ENCODE measurements at places on chromosomes 5 and 9. TPM values are rescaled to one million over a fixed set of nuclear protein-coding genes. Genes with fewer than 3 reads are reported as not detected.

PIP5K1B gene
- total RNA-seq: 71.9 TPM

- no peak for DNase-seq
Measured at GRCh38 chr5:176535101-176535663, 2.0 kb downstream of the RNF44 start.

- DNase-seq: no peak
Measured at GRCh38 chr5:171306166-171306565, 2.9 kb upstream of the TLX3 start.

DNA sequence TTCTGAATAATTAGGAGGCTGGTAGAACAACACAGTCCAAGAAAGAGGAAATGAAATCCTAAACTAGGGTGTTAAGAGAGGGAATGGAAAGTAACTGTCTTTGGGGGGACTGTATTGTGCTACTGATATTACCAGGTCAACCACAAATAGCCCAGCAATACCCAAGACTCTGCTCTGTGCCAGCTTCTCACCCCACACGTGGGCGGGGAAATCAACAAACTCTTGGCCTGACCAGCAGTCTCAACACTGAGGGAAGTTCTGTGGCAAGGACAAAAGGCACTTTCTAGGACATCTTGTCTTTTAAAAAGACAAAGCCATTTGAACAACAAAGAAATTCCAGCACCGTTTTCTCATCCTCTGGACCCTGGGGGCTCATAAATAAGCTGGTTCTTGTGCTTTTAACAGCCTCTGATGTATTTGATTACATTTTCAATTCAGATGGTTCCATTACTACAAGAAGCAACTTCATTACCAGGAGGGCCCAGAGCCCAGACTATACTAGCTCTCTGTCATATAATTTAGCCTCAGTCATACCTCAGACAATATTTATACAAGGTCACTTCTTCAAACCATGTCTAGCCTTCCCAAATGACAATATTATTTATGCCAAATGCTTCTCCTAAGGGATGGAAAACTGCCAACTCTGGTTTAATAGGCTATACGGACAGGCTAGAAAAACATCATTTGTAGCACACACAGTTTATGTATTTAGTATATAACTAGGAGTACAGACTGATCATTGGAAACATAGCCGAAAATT lies 297.8 kb downstream of the CWC27 start:
- DNase-seq: no peak

GRCh38 chr5:132309679-132310078 lies 15.5 kb downstream of the SLC22A4 start:
- DNase-seq: no peak

TAF11L10 gene
- total RNA-seq: not detected

ARID3C gene
- not detected for total RNA-seq

GPX3 gene
- total RNA-seq: 744 TPM

- no peak for DNase-seq
Measured at GRCh38 chr5:175683231-175683630, 25.4 kb downstream of the HRH2 start.

MARVELD2 gene
- 0.96 TPM for total RNA-seq

GRCh38 chr5:113984928-113985327 lies 376.9 kb upstream of the KCNN2 start:
- DNase-seq: no peak

DNA sequence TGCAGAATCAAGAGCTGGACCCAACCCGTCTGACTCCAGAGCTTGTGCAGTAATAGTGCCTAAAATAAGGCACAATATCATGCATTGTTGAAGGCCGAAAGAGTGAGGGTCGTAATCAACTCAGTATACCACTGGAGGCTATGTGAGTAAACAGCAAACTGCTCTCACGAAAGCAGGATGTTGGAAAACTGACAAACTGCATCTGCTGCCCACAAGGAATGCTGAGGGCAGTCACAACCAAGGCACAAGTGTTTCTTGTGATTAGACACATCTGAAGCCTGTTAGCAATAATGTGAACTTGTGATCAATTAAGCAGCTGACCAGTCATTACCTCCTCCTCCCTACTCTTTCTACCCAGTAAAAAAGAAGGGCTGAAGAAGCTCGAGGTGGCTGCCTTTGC lies 48.8 kb downstream of the TRPM3 start:
- DNase-seq: no peak

DNA sequence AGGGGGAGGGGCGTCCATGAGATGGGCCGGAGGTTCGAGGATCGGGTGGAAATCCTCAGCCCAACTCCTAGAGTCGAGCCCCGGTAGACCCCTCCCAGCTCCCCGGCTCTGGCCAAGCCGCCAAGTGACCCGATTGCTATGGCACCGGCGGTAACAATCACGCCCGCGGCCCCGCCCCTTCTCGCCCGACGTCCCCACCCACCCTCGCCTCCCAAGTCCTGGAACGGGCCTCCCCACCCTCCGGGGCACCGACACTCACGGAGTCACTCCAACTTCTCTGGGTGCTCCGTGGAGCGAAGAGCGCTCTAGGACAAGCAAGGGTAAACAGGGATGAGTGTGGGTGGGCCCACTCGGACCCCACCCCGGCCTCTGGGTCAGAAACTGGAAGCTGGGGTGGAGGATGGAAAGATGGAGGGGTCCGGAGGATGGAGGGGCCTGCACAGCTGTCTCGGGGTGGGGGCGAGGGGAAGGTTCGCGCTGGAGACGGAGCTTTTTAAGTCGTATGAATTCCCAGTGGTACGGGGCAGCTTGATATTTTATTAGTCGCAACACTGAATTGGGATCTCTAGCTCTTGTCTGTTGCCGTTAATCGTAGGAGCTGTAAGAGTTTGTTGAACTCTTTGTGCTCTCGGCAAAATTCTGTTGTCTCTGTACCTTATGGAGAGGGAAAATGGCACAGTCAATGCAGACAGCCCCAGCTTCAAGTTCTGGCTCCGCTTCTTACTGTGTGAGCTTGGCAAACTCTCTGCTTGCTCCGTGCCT lies at the start of gene SPACA9:
TSS of gene SPACA9 (plus strand) at position 204 of the 762 bp plus-strand sequence. CDS start 5,050 bp downstream, outside the sequence.
- DNase-seq: peak; percentile 74

SPINK7 gene
- not detected for total RNA-seq

CD274 gene
- total RNA-seq: 14.7 TPM

DNA sequence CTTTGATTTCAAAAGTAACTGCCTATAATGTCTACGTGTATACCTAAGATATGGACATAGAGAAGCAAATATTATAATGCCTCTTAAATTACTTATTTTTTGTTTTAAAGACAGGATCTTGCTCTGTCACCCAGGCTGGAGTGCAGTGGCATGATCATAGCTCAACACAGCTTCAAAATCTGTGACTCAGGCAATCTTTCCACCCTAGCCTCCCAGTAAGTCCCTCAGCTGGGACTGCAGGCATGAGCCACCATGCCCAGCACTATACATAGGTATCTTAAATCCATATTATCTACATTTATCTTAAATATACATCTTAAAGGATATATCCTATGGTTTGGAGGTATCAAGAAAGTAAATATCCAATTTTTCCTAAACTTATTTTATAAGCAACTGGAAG lies 261.2 kb downstream of the ARL15 start:
- DNase-seq: no peak

ADAMTS2 gene
- 4.6 TPM for total RNA-seq

- DNase-seq: peak; percentile 17
Measured at GRCh38 chr5:169161022-169161680, 139.8 kb downstream of the SLIT3 start.

DNA sequence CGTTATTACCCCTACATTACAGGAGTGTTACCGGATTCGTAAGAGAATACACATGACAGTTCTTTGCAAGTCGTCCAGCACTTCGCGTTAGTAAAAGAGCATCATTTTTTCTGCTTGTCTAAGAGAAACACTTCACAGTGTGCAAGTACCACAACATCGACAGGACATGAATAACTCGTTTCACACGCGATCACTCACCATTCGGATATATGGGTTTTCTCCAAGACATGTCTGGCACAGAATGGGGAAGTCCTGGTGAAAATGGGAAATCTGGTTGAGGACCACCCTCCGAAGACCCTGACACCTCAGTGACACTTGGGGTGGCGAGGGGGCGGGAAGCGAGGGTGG lies 642 bp downstream of the RBM22 start:
- DNase-seq: no peak

GRCh38 chr9:99977033-99977792 lies 70.8 kb downstream of the STX17 start:
- DNase-seq: no peak

TEX48 gene
- not detected for total RNA-seq

- DNase-seq: no peak
Measured at GRCh38 chr5:176575488-176576422, 26.6 kb downstream of the CDHR2 start.

GRCh38 chr9:71515107-71515506 lies 253.2 kb downstream of the CEMIP2 start:
- DNase-seq: no peak

- no peak for DNase-seq
Measured at GRCh38 chr5:158847772-158848171, 251.9 kb downstream of the EBF1 start.

DNA sequence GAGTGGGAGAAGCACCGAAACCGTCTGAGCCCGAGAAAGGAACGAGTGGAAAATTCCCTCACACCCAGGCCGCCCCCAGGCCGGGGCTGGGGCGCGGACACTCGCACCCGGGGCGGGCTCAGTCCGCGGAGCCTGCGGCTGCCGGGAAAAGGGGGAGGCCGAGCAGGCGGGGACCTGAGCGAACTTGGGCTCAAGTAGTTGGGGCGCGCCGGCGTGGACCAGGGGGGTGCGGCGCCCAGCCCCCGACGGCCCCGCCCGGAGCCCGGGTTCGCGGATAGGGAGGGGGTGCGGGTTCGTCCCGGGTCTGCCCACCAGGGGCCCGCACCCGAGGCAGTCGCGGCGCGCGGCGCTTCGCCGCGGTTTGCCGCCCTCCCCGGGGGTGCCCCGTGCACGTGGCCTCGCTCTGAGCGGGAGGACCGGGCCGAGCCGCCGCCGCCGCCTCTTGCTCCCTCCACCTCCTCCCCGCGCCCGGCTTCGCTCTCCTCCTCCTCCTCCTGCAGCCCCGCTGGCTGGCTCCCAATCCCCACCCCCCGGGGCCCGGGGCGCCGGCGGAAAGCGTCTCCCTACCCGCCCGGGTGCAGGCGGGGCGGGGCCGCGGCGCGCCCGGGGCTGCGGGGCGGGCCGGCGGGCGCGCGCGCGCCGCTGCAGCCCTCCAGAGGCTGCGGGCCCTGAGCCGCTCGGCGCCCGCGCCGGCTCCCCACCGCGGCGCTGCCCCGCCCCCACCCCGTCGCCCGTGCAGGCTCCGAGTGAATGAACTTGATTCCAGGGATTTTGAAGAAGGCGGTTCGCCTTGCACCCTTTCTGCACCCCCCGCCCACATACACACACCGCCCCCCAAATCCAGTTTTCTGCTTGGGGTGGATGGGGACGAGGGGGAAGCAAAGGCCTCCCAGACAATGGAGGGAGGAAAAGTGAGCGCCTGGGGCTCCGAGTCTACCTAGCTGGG lies 1.3 kb upstream of the NFIB start:
- DNase-seq: peak; percentile 98

KCNMB1 gene
- total RNA-seq: 1.3 TPM

DNA sequence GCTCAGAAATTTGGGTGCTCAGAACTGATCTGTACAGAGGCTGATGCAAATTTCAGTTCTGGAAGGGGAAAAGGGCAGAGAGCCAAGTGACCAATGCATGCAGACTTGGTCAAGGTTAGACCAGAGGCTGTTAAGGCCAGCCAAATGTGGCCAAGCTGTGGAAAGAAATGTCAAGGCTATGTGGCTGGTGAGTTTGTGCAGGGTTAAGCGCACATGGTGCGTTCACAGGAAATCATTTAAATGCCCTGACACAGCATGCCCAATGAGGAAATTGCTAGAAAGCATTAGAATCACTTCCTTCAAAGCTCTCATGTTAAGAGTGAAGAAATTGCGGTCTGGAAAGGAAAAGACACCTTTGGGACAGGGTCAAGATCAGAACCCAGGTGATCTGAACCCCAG lies 58.0 kb downstream of the PTPN3 start:
- DNase-seq: no peak

DNA sequence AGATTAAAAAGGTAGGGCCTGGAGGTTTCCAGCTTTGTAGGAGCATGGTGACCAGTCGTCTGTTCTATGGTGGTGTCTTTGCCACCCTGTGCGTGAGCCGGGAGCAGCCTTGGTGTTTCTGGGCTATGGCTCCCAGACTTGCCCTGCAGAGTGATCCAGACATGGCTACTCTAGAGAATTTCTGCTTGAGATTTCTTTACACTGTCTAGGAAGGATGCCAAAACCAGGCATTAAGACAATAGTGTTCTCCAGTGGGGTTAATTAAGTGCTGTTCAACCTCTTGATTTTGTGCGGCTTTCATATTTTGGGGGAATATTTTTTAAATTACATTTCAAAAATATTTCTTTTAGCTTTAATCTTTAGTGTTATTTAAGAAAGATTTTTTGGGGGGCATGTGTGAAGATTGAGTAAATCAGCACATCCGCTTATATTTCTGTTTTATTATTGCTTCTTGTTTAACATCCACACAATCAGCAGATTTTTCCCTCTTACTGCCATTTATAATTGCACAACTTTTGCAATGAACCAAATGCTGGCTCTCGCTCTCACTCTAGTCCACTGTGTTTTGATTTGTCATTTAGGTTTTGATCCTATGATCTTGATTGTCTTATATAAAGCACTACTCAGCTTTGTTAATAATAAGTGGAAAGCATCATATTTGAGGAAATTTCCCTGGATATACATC lies 110.5 kb downstream of the RASGRF2 start:
- no peak for DNase-seq

CYLC2 gene
- not detected for total RNA-seq

- no peak for DNase-seq
Measured at GRCh38 chr5:136230176-136230575, 37.2 kb upstream of the SMIM32 start.

DNA sequence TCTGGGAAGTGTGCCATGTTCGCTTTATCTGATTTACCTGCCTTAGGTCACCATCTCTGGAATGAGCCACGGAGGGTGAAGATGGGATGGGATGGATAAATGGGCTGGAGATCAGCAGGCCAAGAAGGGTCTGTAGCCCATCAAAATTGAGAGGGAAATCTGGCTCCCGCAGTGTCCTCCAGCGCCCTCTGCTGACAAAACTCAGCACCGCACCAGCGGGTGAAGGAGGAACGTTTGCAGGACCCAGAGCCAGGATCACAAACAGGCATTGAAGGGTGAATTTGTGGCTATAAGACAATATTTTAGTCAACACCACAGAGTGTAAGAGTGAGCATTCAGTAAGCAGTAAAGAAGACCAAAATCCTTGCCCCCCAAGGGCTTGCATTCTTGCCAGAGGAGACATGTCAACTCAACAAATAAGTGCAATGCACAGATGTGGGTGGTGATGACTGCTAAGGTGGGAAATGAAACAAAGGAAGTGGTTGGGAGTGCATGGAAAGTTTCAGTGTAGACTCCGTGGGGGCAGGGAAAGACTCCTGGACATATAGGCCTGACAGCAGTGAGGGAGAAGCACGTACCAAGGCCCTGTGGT lies 124.4 kb downstream of the TENT4A start:
- no peak for DNase-seq

GRCh38 chr5:115459855-115460341 lies 84.7 kb downstream of the FEM1C start:
- no peak for DNase-seq

MYOT gene
- 29.6 TPM for total RNA-seq

FAM219A gene
- 22.9 TPM for total RNA-seq
